Right atrium auricular region (tissue), 2 donors: ENCODE measurements at places on chromosomes 3 and 15. TPM values are rescaled to one million over a fixed set of nuclear protein-coding genes. Genes with fewer than 3 reads are reported as not detected.

DNA sequence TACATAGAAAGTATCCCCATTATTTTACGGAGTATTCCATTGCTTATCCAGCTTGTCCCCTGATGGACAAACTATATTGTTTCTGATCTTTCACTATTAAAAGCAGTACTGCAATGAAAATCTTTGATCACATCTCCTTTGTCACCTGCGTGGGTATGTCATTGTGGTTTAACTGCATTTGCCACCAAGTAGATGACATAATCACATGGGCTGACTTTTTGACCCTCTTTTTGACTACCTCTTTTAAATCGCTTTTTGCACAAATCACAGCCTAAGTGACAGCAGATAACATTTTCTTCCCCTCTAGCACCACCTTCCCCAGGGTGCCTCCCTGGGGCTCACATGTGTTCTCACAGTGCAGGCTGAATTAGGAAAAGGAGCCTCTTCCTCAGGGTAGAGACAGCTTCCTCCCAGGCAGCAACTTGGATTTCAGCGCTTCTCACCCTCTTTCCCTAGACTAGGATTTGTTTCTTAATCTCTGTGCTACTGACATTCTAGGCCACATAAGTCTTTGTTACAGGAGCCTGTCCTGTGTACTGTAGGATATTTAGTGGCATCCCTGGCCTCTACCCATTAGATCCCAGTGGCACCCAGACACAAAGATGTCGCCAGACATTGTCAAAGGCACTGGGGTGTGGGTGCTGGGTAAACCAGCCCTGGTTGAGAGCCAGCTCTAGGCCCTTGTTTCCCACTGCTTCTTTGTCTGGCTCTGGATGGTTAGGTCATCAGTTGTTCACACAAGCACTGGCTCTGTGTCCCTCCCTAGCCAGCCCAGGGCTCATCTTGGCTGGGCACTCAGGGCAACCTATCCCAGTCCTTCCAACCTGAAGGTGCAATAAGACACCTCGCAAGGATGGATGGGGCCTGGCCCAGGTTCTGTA, 1.3 kb upstream of the RBP1 start:
- H3K27me3 ChIP-seq, result no peaks in the 10 kb centered on the region
- H3K27ac ChIP-seq, result no peak overlapping the region
- no peaks in the 10 kb centered on the region for H3K36me3 ChIP-seq
- peak overlapping the region; percentile 61 for H3K4me3 ChIP-seq

- no peaks in the 10 kb centered on the region for H3K36me3 ChIP-seq
- H3K27me3 ChIP-seq, result no peaks in the 10 kb centered on the region
- H3K4me1 ChIP-seq, result no peaks in the 10 kb centered on the region
- no peak overlapping the region for H3K4me3 ChIP-seq
- no peak overlapping the region for H3K27ac ChIP-seq
Measured at GRCh38 chr15:75924576-75924975, 20.9 kb downstream of the FBXO22 start.

DNA sequence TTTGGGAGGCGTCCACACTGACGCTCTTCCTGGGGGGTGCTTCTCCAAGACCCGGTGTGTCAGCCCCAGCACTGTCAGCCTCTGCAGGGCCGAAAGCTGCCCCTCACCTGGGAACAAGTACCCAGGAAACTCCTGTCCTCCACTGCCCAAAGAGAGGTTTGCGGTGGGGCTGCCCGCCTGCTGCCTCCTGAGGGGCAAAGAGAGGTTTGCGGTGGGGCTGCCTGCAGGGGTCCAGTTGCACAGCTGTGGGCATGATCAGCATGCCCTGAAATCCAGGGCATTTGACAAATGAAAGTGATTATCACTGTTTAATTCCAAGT, 15.1 kb upstream of the SNRPA1 start:
- no peaks in the 10 kb centered on the region for H3K36me3 ChIP-seq
- DNase-seq, result no peak
- no peak overlapping the region for H3K27ac ChIP-seq
- no peak overlapping the region for H3K4me3 ChIP-seq
- H3K4me1 ChIP-seq, result no peaks in the 10 kb centered on the region
- no peaks in the 10 kb centered on the region for H3K27me3 ChIP-seq

DNA sequence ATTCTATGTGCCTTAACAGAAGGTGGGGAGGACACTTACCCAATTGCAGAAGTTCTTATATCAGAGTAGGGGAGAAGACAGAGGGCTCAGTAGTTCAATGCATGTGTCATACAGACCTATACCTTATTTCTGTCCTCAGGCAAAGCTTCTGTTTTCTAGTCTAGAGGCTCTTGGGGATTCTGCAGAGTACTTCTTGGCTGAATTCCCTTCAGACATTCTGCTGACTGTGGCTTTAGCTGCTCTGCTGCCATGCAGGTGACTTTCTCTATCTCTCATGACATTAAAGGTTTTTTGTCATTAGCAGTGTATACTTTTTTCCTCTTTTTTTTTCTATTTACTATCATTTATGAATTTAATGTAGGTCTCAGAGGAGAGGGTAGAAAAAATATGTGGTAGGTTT, 172.8 kb upstream of the PLSCR5 start:
- H3K27ac ChIP-seq, result no peak overlapping the region
- H3K27me3 ChIP-seq, result no peaks in the 10 kb centered on the region
- H3K4me1 ChIP-seq, result no peaks in the 10 kb centered on the region

The SLC51B gene
- not detected for total RNA-seq

- H3K36me3 ChIP-seq, result no peaks in the 10 kb centered on the region
- DNase-seq, result no peak
- no peak overlapping the region for H3K4me3 ChIP-seq
Measured at GRCh38 chr3:25043177-25043576, 384.9 kb upstream of the RARB start.

The KNL1 gene
- total RNA-seq, result 4.6 TPM

The CCR3 gene
- not detected for total RNA-seq

The SHC4 gene
- 4.9 TPM for total RNA-seq

DNA sequence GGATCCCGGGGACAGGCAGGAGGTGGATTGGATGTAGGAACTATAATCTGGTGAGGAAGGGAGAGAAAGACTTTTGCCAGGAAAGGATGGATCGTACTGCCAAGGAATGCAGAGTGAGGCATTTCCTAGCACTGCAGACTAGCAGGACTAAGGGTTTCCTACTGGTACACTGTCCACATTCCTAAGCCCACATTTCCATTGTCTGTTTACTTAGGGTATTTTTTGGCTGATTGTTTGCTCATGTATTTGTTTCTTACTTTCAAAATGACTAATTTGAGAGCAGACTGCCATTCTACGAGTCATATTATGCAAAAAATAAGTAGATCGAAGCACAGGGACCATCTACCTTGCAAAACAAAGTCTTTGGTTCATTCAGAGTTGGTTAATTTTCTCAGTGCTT, 1029.5 kb upstream of the NR2F2 start:
- no peaks in the 10 kb centered on the region for H3K36me3 ChIP-seq
- no peak overlapping the region for H3K4me3 ChIP-seq
- DNase-seq, result no peak
- H3K4me1 ChIP-seq, result no peaks in the 10 kb centered on the region
- no peak overlapping the region for H3K27ac ChIP-seq

The ITGB5 gene
- 84.0 TPM for total RNA-seq

DNA sequence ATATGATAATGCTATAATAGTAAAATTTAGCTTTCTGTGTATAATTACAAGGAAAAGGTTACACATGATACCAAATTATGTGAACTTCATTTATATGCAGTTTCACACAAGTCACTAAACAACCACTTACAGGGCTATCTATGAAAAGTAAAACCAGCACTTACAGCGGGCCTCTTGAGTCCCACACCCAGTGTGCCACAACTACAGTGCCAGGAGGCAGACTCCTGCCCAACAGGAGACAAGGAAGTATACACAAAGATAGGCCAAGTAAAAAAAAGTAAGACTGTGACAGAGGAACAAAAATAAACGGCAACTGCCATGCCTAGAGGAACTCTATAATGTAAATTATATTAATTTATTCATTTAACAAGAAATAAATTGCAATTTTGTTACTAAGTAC, 53.4 kb upstream of the NEK10 start:
- no peak overlapping the region for H3K27ac ChIP-seq
- no peaks in the 10 kb centered on the region for H3K27me3 ChIP-seq

The EPHB1 gene
- total RNA-seq, result 3.2 TPM

DNA sequence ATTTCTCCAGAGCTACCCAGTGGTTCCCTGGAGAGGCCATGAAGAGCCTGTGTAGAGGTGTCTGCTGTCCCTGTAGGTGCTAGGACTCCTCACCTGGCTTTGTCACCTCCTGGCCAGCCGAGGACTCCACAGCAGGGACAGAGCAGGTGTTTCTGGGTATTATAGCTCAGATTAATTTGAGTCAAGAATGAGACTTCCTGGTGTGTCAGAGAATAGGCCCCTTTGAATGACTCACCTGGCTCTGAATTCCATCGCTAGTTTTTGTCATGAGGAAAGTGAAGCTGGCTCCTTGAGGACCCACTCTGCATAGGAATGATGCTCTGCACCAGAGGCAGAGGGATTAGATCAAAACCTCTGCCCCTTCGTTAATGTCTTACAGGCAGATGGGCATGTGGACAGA, 167.5 kb upstream of the TOPAZ1 start:
- H3K36me3 ChIP-seq, result no peaks in the 10 kb centered on the region
- no peak overlapping the region for H3K27ac ChIP-seq
- H3K4me1 ChIP-seq, result no peaks in the 10 kb centered on the region
- H3K27me3 ChIP-seq, result no peaks in the 10 kb centered on the region
- H3K4me3 ChIP-seq, result no peak overlapping the region

GRCh38 chr15:58704155-58704865, 45.2 kb downstream of the ADAM10 start:
- no peaks in the 10 kb centered on the region for H3K36me3 ChIP-seq
- DNase-seq, result no peak
- H3K4me1 ChIP-seq, result no peaks in the 10 kb centered on the region
- H3K27ac ChIP-seq, result no peak overlapping the region
- H3K27me3 ChIP-seq, result no peaks in the 10 kb centered on the region

- no peaks in the 10 kb centered on the region for H3K36me3 ChIP-seq
- no peaks in the 10 kb centered on the region for H3K27me3 ChIP-seq
- no peak overlapping the region for H3K27ac ChIP-seq
- DNase-seq, result no peak
- H3K4me1 ChIP-seq, result no peaks in the 10 kb centered on the region
Measured at GRCh38 chr3:67290438-67290837, 292.3 kb downstream of the KBTBD8 start.
